ENCODE measurements at places on chromosomes 16 and 17.

- DNase-seq: no peak
Measured at GRCh38 chr17:46191322-46192188, 1.7 kb downstream of the KANSL1 start.

GRCh38 chr16:49576941-49577340, 203.3 kb downstream of the C16orf78 start:
- DNase-seq: no peak

- DNase-seq: no peak
Measured at GRCh38 chr16:3087243-3088235, 11.6 kb downstream of the ZSCAN10 start.

GRCh38 chr17:29640413-29640812, 17.7 kb upstream of the CORO6 start:
- no peak for DNase-seq

DNA sequence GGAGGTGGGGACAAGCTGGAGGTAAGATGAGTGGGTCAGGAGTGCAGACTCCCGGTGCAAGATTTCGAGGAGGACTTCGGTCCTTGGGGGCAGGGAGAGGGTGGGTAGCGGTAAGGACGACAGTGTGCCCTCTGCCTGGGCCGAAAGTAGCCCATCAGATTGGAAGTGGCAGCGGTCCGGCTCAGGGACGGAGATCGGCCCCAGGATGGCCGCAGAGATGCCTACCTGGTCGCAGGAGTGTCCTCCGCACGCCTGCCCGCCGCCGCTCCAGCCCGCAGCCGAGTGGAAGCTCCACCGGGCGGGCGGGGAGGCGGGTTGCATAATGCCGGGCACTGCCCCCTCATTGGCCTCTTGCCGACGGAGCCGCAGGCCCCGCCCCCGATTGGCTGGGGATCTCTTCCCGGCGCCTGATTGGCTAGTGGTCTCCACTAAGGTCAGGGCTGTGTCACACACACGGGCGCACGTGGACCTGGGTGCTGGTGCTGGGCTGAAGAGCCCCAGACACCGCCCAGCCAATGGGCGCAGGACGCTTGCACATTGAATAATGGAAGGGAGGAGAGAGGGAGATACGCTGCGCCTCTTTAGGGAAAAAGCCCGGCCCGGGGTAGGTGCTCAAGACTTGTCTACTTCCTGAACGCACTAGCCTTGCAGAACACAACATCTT, at the start of gene PER1:
TSS of gene PER1 (minus strand) at position 293 of the 664 bp plus-strand sequence. CDS start 1,698 bp downstream, outside the sequence.
- DNase-seq: peak; percentile 69

DNA sequence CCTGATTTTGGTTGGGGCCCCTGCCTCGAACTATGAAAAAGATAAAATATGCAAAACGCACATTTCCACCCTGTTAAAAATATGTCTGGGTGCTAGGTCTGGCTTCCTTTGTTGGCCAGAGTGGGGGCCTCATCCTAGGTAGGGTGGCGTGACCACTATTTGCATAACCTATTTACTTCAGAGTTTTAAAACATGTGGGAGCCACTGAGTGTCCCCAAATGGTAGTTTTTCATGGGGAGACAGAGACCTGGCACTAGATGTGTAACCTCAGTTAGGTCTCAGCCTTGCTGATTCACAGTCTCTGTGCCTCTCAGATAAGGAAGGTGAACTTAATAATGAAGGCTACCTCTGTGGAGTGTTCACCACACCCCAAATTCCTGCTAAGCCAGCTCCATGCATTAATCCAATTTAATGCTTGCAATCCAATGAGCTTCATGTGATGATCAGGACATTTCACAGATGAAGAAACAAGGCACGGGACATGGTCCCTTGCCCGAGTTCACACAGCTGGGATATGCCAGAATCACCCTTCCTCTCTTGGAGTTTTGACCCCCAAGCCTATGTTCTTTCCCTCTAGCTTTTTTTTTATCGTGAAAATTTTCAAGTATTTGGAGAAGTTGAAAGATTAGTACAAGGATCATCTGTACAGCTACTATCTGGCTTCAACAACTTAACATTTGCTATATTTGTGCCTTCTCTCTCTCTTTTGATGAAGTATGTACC, 103.4 kb downstream of the IRF8 start:
- DNase-seq: no peak

DNA sequence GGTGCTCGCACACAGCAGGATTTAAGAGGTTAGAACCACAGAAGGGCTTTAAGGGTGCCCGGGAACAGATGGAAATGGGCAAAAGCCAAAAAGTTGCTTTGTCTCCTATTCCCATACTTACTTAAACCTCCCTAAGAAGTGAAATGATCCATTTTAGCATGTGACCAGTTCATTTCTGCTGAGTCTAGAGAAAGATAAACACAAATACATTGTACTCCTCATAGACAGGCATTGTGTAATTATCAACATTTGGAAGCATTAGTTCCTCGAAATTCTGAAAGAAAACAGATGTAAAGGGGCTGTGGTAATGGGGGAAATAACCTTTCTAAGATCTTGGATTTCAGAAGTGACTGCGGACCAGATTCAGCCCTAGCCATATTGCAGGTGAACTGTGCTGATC, 178.3 kb downstream of the CYB561 start:
- no peak for DNase-seq

- DNase-seq: no peak
Measured at GRCh38 chr17:50785946-50786570, 18.7 kb upstream of the ANKRD40CL start.

GRCh38 chr16:67719778-67720144, 645 bp upstream of the GFOD2 start:
- peak; percentile 14 for DNase-seq

- no peak for DNase-seq
Measured at GRCh38 chr16:50067290-50067853, 1.6 kb downstream of the HEATR3 start.

- DNase-seq: no peak
Measured at GRCh38 chr16:85573045-85573695, 40.0 kb upstream of the GSE1 start.

GRCh38 chr17:31456814-31457213, 65.3 kb downstream of the RAB11FIP4 start:
- DNase-seq: no peak

GRCh38 chr16:275041-275641, 603 bp downstream of the RGS11 start:
- DNase-seq: no peak

GRCh38 chr17:29619251-29619650, 3.5 kb downstream of the CORO6 start:
- no peak for DNase-seq

DNA sequence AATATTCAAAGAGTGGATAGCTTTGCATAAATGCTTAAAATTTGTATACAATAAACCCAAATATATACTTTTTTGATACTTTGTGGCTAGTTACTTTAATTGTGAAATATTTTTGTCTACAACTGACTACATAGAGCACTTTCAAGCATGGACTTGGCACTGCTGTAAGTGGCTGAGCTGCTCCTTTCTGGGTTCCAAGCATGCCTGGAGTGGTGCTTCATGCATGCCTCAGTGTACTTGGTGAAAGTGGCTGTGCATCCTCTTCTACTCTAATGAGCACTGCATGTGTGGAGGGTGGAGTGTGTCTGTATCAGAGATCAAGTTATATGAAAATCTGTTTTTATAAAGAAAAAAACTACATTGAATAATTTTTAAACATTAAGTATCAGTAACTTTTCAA, 94.1 kb downstream of the OMG start:
- DNase-seq: no peak

DNA sequence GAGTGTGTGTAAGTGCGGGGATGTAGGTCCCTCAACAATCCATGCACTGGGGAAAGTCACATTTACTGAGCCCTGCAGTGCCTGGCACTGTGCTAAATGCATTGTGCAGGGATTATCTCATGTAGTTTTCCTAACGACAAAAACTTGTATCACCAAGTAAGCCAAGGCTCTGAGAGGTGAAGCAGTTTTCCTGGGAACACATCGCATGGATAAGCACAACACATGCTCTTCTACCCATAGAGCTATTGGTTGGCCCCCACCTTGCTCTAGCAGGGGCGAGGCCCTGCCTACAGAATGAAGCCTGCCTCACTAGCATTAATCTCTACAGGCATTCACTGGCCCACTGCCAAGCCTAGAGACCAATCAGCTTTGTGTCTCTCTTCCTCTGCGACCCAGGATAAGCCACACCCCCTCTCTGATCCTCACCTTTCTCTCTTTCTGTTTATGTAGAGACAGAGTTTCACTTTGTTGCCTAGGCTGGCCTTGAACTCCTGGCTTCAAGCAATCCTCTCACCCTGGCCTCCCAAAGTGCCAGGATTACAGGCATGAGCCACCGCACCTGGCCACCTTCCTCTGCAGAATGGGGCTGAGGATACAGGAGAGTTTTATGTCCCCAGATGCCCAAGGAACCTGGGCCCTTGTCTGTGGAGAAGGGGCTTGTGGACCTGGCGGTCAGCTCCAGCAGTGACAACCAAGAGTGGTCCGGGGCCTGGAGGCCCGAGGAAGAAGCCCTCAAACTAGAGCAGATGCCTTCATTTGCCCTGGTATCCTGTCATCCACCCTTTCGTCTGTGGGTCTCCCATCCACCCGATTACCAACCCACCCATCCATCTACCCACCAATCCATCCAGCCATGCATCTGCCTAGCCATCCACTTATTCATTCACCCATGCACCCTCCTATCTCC, 12.8 kb downstream of the CDH16 start:
- DNase-seq: no peak

DNA sequence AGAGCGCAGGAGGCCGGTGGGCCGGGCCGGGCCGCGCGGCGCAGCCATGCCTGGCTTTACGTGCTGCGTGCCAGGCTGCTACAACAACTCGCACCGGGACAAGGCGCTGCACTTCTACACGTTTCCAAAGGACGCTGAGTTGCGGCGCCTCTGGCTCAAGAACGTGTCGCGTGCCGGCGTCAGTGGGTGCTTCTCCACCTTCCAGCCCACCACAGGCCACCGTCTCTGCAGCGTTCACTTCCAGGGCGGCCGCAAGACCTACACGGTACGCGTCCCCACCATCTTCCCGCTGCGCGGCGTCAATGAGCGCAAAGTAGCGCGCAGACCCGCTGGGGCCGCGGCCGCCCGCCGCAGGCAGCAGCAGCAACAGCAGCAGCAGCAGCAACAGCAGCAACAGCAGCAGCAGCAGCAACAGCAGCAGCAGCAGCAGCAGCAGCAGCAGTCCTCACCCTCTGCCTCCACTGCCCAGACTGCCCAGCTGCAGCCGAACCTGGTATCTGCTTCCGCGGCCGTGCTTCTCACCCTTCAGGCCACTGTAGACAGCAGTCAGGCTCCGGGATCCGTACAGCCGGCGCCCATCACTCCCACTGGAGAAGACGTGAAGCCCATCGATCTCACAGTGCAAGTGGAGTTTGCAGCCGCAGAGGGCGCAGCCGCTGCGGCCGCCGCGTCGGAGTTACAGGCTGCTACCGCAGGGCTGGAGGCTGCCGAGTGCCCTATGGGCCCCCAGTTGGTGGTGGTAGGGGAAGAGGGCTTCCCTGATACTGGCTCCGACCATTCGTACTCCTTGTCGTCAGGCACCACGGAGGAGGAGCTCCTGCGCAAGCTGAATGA, 606 bp downstream of the THAP11 start:
- DNase-seq: peak; percentile 31

DNA sequence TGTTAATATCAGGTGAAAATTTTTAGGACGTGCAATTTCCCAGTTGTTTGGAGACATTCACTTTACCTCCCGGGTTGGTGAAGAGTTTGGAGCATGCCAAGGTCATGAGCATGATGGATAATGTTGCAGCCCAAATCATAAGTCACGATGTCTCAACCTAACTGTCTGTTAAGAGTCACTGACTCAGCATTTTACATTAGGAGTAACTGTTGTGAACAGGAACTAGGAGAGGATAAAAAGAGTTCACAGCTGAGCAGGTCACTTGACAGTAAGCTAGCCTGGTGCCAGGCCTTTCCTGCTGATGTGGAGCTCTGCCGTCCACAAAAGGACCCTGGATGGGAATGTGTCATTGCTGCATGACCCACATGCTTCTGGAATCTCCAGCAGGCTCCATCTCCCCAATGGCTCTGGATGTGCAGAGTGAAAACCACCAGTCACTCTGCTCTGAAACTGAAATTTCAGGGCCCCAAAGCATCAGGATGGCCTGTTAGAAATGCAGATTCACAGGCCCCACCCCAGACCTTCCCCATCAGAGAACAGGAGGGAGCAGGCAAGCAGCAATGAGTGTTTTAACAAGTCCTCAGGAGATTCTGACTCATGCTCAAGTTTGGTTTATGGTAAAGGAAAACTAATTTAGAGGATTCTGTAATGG, 371.6 kb upstream of the MAF start:
- DNase-seq: no peak

DNA sequence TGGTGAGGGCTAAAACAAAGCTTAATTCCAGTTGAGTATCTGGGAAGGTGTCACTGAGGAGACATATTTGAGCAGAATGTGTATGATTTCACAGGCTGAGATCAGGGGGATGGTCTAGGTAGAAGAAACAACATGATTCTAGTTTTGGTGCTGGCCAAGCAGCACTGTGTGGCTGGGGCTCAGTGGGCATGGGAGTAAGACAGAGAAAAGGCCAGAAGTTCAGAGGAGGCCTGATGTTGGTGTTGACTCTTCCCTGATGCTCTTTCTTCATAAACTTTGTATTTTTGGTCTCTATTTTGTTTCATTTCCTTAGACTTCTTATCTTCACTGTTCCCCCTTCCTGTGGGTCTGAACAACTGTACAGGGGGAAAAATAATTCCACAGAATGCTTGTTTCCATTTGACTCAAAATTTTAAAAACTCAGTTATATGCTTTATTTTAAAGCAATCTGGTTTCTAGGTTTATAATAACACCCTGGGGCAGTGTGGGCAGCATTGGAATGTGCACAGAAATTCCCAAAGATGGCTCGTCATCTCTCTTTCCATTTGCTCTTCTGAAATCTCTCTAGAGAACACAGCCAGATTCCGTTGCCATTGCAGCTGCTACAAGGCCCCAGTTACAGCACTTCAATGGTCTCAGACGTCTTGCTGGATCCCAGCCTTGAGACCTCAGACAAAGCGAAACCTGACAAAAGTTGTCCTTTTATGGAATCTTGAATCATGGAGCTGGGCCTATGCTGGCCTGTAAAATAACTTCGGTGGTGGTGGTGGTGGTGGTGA, 68.3 kb downstream of the SNX11 start:
- no peak for DNase-seq

GRCh38 chr16:53150769-53151168, 96.0 kb downstream of the CHD9 start:
- no peak for DNase-seq

GRCh38 chr17:45688353-45688752, 95.8 kb upstream of the CRHR1 start:
- DNase-seq: no peak

GRCh38 chr17:65085397-65085796, 28.9 kb upstream of the GNA13 start:
- no peak for DNase-seq

DNA sequence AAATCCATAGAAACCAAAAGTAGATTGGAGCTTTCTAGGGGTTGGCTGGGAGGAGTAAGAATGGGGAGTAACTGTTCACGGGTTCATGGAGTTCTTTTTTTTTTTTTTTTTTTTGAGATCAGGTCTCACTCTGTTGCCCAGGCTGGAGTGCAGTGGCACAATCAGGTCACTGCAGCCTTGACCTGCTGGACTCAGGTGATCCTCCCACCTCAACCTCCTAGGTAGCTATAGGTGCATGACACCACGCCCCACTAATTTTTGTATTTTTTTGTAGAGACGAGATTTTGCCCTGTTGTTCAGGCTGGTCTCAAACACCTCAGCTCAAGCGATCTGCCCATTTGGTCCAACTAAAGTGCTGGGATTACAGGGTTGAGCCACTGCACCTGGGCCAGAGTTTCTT, 1.5 kb downstream of the NMRAL1 start:
- no peak for DNase-seq

GRCh38 chr17:50560185-50560824, at the start of gene CACNA1G:
TSS of gene CACNA1G (plus strand) at chr17:50560715. CDS start at chr17:50561460, 745 bp downstream.
- DNase-seq: peak; percentile 70

Data from stimulated activated CD8-positive, alpha-beta memory T cell treated with anti-CD3 and anti-CD28 coated beads, Interleukin-4, amount 100 ng/mL, for 1 hour (primary cell).